ENCODE measurements at places on chromosomes 7 and 10. TPM values are rescaled to one million over a fixed set of nuclear protein-coding genes. Genes with fewer than 3 reads are reported as not detected.

DNA sequence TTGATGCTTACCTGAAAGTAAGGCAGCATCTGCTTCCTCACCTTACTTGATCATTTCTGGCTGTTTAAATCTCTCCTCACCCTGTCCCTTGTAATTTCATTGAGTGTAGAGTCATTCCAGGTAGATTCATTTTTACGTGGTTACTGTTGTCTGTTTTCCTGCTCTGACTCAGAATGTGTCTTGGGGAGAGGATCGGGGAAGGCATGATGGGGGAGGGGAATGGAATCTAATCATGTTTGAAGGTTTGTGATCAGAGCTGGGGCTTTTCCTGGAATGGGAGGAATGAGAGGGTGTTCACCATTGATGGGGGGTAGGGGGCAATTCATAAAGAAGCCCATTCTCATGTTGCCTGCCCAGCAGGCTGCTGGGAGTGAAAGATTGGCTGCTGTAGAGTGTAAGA, 18.7 kb downstream of the SEC24C start:
- DNase-seq: no peak

DNA sequence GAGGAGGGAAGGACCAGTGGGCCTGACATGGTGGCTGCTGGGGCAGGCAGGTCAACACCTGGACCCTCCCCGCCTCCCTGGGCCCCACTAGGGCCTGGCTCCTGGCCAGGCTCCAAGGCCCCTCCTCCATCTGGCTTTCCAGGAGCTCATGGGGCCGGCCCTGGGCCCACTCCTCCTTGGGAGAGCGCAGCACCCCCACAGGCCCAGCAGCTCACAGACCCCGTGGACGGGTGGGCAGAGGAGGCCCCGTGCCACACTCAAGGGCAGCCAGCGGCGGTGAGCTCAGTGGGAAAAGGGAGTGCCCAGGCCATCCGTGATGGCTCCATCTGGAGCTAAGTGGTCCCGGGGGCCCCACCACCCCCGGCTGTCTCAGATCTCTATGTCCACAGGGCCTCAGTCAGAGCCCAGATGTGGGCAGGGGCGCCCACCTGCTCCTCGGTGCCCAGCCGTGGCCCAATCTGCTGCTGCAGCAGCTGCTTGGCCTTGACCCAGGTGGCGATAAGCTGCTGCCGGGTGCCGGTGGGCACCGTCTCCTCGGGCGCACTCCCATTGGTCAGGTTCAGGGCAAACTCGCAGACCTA, 32.8 kb downstream of the CFAP46 start:
- DNase-seq: peak; percentile 17

DNA sequence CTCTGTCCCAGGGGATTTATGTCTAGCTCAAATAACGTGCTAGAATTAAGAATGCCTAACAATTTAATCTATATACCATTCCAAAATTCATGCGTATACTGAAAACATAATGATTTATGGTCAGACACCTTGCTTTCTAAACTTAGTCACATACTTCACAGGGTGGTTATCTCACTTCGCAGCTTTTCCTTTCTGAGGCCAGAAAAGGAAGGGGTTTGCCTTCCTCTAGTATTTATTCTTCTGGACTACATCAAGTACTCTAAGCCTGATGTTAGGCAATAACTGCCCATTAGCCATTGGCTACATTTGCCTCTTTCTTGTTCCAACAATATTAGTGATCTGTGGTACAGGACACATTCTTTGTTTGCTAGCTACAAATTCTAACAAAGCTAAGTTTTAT, 72.6 kb upstream of the FHIP2A start:
- DNase-seq: no peak

DNA sequence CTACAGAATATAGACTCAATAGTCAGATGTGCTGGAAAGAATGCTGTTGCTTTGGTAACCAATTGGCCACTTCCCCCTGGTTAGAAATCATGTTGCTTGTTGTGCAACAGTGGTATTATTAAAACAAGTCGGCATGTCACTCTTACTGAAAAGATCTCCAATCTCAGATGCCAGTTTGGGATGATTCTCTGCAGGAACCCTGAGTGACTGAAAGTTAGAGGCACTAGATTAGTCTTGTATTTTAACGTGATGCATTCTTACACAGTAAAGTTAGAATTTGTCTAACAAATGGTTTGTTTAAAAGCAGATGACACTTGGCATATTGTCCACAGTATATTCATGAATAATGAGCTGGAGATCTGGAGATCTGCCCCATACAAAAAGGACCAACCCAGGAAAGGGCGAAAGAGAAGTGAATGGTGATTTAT, 287.6 kb downstream of the TWIST1 start:
- no peak for DNase-seq

- DNase-seq: no peak
Observed at GRCh38 chr7:36690514-36691187, 33.6 kb downstream of the AOAH start.

- no peak for DNase-seq
Observed at GRCh38 chr10:62904281-62904875, 88.2 kb upstream of the EGR2 start.

DNA sequence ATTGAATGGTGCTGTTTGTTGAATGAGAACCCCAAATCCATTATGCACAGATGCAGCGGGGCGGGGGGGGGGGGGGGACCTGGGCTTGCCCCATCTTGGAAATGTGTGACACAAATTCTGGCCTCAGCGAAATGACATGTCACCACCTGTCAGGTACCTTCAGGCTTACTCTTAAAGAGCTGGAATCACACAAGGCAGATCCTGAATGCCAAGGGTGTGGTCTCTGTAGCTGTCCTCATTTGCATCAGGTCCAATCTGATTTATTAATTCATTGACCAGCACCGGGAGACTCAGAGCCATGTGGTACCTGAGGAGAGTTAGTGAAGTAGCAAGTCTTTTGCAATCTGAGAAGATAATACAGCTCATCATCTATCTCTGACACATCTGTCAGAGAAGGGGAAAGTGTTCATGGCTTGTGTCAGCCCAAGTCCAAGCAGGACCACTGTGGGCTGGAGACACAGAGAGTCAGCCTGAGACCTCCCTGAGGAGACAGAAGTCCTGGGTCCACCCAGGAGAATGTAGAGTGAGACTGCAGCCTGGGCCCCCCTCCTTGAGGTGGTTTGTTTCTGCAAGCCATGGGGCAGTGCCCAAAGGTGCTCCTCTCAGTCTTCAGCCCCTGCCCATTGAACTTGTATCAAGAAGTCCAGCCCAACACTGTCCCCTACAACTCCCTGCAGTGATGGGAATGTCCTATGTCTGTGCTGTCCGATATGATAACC, 46.7 kb downstream of the ADCYAP1R1 start:
- DNase-seq: no peak

DNA sequence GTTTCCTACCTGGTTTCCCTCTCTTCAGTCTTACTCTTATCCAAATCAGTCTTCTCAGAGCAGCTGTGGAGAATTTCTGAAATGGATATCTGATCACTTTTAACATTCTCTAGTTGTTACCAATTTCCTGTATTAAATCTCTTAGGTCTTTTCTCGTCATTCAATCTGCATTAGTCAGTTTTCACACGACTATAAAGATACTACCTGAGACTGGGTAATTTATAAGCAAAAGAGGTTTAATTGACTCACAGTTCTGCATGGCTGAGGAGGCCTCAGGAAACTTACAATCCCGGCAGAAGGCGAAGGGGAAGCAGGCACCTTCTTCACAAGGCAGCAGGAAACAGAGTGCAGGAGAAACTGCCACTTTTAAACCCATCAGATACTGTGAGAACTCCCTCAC, 444.8 kb downstream of the GATA3 start:
- DNase-seq: no peak

DNA sequence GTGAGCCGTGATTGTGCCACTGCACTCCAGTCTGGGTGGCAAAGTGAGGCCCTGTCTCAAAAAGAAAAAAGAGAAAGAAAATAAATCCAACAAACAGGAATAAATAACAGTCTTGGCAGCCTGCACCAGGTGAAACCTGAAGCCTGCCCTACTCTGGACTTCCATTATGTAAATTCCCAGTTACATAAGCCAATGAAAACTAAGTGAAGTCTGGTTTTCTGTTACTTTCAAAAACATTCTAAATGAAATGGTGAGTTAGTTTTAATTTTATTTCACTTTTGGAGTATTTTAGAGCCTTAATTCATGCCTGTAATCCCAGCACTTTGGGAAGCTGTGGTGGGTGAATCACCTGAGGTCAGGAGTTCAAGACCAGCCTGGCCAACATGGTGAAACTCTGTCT, 22.5 kb upstream of the HIBADH start:
- DNase-seq: no peak

DENND11 gene
- total RNA-seq: 10.6 TPM

THAP5 gene
- total RNA-seq: 24.2 TPM

EVX1 gene
- total RNA-seq: not detected

Measured in left cardiac atrium (tissue), 4 donors.